ENCODE measurements at places on chromosomes 2 and 18. TPM values are rescaled to one million over a fixed set of nuclear protein-coding genes. Genes with fewer than 3 reads are reported as not detected.

Gene MOGAT1
- total RNA-seq: not detected

Gene INPP5D
- total RNA-seq: 184 TPM

Gene SCYGR2
- not detected for total RNA-seq

Gene GAL3ST2
- 2.4 TPM for total RNA-seq
